ENCODE measurements at places on chromosomes 7 and 10.

GRCh38 chr7:148436571-148436970 lies 154.0 kb upstream of the C7orf33 start:
- DNase-seq, result no peak

GRCh38 chr7:143387156-143387975 lies 6.2 kb downstream of the ZYX start:
- no peak for DNase-seq

DNA sequence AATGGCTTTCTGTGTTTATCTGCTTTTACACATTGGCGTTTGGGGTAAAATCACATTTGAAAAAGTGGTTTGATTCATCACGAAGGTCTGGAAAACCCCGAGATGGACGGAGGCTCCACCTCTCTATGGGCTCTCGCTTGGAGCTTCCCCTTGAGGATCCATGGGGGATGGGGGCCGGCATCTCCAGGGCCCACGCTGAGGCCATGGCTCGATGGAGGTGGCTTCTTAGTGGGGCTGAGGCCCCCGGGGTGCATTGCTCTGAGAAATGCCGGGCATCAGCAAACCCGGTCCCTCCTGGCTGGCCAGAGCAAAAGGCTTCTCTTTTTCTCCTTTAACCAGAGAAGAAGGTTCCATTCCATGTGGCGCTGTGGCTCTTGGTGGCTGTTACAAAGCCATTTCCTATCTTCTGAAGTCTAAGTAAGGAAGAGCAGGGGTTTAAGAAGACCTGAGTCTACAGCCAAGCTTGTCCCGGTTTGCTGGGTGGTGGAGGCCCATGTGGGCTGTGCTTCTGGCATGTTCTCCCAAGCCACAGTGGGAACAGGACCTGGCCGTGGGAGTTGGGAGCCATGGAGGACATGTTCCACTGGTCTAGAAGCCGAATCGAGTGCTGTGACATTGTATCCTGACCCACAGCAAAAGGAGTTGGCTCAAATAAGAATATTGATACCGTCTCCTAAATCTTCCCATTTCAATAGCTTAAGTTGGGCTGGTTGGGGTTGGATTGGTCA lies 243.5 kb upstream of the PITRM1 start:
- no peak for DNase-seq

DNA sequence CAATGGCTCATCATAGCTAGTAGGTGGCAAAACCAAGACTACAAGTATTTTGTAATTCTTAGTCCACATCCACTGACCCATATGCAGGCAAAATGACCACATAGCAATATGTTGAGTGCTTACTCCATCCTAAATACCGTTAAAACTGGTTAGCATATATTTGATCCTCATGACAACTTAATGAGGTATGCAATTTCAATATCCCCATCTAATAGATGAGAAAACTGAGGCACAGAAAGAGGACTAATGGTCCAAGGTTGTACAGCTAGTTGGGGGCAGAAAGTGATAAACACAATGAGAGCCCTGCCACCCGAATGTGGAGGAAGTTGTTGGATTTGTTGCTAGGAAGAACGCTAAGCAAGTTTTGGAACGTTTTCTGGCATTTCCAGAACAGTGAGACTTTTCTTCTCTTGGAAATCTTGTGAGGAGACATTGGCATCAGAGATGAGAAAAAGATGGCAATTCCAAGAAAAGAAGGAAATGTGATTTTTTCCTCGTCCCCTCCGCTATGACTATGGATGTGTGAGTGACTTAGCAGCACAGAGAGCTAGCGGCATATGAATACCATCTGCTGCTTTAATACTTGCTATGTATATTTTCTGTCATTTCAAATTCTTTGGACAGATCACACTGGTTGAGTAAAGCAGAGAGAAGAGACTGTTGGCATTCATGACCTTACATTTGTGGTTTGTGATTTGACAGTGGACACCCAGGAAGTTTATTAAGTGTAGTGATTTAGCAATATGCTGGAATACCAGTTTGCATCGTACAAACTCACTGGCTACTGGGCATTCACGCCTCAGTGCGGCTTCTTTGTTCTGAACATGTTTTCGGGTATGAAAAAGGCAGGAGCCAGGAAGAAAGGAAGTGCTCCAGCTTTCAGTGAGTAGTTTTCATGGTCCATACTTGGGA lies 51.5 kb downstream of the NRCAM start:
- DNase-seq, result no peak

DNA sequence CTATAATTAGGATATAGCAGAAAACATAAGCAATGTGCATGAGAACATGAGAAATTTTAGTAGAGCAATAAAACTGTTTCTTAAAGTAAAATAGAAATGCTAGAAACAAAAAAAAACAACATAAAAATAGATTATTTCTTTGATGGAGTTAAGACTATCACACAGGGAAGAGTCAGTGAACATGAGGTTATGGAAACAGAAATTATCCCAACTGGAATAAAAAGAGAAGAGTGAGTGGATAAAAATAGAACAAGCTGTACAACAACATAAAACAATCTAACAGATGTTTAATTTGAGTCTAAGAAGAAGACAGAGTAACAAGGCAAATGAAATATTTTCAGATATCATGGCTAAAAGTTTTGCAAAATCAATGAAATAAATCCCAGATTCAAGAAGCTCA lies 7.5 kb upstream of the OR6B1 start:
- DNase-seq, result no peak
